ENCODE measurements at places on chromosomes 2 and 18.

- peak; percentile 72 for DNase-seq
Measured at GRCh38 chr2:42568401-42569115, at the start of gene MTA3. MTA3 (plus strand) TSS chr2:42568632; CDS start chr2:42568746, 114 bp downstream.

- peak; percentile 65 for DNase-seq
Measured at GRCh38 chr2:216665242-216665641, 30.1 kb downstream of the IGFBP5 start.

- no peak for DNase-seq
Measured at GRCh38 chr2:241479026-241479898, 29.1 kb downstream of the STK25 start.

DNA sequence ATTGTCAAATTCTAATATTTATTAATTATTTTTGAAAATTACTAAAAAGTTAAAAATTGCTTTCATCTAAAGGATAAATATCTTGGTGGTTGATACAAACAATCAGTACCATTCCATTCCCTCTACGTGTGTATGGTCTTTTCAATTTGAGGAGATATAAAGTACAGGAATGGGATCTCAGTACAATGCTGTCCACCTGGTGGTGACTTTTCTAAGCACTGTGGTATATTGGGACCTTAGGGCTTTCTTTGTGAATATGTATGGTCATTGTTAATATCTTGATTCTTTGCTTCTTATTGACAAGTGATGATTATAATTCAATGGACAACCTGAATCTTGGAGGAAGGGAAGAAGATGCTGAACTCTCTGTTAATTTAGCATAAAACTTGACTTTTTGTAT, 83.1 kb downstream of the NBEAL1 start:
- DNase-seq: no peak

GRCh38 chr2:109318150-109318948, 189.3 kb downstream of the SH3RF3 start:
- no peak for DNase-seq
